ENCODE measurements at places on chromosomes 6 and 20.

DNA sequence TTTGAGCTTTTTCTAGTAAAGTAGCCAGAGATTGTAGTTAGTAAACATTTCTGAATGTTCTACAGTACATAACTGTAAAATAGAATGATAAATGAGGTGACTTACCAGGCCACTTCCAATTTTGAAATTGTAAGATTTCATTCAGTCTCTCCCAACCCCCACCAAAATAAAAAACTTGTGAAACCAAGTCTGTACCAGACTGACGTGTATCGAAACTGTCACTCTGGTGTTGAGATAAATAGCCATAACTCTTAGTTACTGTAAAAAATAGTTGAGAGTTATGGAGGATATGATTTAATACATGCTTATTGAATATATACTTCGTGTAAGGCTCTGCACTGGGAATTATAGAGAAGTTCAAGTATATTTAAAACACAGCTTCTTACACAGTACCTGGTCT is 455.7 kb downstream of the PLCB1 start:
- DNase-seq = no peak

DNA sequence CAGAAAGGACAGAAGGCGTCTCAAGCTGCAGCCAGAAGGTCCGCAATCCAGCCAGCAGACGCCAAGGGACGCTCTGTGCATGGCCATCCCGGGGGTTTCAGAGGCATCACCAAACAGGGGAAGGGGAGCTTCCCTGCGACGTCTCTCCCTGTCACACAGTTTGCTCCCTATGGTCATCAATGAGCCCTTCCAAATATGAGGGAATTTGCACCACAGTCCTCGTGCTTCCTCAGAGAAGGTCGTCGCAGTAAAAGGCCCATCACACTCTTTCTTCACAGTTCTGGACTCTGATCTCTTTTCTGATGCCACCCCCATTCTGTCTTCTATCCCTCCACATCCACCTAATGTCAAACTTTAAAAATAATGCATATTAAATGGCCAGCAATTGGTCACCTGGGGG is 10.2 kb upstream of the FOXC1 start:
- no peak for DNase-seq

DNA sequence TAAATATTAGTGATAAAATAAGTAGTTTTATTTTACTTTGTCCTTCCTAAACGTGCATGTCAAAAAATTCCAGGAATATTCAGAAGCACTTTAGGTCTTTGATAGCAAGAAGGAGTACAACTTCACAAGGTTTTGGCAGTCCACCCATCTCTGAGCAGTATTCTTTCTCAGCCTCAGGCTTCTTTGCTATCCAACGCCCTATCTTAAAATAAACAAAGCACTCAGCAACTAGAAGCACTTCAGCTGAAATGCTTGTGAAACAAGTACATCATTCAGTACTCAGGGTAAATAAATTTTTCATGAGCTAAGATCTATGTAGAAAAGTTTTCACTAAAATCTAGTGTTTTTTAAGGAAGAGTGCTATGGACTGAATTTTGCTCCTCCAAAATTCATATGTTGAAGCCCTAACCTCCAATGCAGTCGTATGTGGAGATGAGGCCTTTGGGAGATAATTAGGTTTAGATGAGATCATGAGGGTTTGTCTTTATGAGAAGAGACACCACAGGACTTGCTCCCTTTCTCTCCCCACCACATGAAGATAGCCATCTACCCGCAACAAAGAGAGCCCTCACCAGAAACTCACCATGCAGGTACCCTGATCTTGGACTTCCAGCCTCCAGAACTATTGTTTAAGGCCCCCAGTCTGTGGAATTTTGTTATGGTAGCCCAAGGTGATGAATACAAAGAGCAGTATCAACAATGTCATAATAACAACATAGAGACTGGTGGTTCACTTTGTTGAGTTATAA is 539.1 kb downstream of the TFAP2A start:
- peak; percentile 9 for DNase-seq

GRCh38 chr6:144746902-144747469 is 461.9 kb downstream of the UTRN start:
- no peak for DNase-seq

GRCh38 chr20:61288331-61288784 is 36.3 kb downstream of the CDH4 start:
- DNase-seq = no peak

- DNase-seq = no peak
These were observed 475.2 kb upstream of the EPHA7 start for GRCh38 chr6:93894521-93894920.

DNA sequence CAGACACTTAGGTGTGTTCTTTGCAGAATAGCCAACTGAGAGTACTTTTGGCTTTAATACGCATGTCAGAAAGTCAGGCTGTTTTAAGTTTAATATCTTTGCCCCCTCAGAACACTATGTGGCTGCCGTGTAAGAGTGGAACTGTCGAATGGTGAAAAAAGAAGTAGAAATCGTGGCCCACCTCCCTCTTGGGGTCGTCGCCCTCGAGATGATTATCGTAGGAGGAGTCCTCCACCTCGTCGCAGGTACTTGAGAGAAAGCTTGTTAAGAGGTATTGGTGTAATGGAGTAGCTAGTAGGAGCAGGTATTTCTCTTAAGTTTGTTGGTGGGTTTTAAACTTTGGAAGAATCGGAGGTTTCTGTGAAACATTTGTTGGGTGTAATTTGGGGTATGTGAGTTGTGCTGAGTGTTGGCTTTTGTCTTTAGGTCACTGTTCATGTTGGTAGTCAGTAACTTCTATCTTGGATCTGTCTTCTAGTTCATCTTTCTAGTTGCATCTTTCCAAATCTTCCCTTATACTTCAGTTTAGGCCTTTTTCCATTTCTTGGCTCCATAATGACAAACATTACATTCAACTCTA is 4.7 kb downstream of the SRSF3 start:
- DNase-seq = no peak

DNA sequence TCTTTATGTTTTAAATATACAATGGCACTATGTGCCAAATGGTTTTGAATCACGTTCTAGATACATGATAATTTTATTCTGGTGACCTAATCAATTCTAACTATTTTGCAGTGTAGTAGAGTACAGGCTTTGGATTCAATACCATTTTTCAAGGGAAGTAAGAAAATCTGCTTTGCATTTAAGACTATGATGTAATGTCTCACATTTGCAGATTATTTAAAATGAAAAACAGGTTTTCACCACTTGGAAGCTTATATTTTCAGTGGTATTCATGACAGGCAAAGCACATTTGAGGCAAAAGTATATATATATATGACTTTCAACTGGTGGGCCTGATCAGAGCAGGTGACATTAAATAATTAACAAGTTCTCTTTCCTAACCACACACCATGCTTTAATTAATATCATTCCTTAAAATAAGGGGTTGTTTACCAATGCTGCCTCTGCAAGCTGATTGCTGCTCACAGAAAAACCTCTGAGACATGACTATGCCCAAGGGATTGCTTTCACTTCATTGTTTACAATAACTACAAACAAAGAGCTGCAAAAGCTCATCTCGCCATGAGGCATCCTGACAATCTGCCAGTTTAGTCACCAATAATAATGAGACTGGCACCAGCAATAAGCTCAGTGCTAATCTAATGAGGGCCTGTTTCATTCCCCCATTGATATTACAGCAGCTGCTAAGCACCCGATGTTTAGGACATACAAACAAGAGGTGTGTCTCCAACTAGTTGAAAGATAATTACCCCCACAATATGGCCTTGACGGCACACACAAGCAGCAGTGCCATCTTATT is 1176.0 kb upstream of the GJE1 start:
- DNase-seq = peak; percentile 66

All from tongue (tissue), 3 donors.